ENCODE measurements at places on chromosomes 6 and 20.

GRCh38 chr6:25170640-25171039 lies 108.5 kb upstream of the CARMIL1 start:
- DNase-seq = no peak

GRCh38 chr20:23083553-23084220 lies 2.4 kb downstream of the CD93 start:
- no peak for DNase-seq

- no peak for DNase-seq
These were observed 30.2 kb downstream of the TRAM2 start for GRCh38 chr6:52546678-52547077.

DNA sequence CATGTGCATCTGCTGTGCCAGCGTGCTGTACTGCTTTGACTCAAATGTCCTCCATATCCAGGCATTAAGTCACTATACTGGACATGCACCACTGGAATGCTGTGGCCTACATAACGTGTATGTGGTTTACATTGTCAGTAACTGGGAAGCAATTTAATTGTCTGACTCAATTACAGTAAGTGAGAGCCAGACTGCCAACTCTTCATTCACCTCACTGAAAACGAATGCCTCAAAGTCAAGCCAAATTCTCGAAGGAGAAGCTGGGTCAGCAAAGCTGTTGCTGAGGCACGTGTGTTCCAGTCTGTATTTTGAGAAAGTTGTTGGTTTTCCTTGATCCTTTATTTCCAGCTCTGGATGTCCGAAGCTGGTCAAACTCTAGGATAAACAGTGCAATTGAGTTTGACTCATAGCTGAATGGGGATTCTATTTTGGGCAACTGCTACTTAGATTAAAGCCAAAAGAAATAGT lies 534.3 kb downstream of the COL12A1 start:
- DNase-seq = no peak

- no peak for DNase-seq
These were observed 784.2 kb downstream of the KIF16B start for GRCh38 chr20:15789079-15789478.

DNA sequence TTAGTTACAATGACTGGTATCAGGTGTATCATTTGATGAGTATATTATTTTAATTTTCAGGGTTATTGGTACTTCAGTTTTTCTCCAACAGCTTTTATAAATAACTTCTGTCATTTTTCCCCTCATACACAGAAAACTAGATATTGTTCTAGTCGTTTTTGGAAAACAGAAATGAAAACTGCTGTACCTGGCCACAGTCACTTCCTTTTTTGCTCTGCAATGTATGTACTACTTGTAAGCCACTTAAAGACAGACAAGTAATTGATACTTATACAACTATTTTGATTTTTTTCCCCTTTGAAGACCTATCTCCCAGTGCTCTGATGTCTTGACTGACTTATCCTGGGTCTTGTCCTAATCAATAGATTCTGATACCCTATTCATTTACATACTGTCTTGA lies 218.6 kb upstream of the RUNX2 start:
- DNase-seq = no peak

- peak; percentile 59 for DNase-seq
These were observed 51.3 kb downstream of the AKAP12 start for GRCh38 chr6:151290877-151291721.

- DNase-seq = no peak
These were observed 18.9 kb downstream of the ENTPD6 start for GRCh38 chr20:25214426-25214790.

- DNase-seq = no peak
These were observed 101.6 kb upstream of the CD93 start for GRCh38 chr20:23187751-23188150.

DNA sequence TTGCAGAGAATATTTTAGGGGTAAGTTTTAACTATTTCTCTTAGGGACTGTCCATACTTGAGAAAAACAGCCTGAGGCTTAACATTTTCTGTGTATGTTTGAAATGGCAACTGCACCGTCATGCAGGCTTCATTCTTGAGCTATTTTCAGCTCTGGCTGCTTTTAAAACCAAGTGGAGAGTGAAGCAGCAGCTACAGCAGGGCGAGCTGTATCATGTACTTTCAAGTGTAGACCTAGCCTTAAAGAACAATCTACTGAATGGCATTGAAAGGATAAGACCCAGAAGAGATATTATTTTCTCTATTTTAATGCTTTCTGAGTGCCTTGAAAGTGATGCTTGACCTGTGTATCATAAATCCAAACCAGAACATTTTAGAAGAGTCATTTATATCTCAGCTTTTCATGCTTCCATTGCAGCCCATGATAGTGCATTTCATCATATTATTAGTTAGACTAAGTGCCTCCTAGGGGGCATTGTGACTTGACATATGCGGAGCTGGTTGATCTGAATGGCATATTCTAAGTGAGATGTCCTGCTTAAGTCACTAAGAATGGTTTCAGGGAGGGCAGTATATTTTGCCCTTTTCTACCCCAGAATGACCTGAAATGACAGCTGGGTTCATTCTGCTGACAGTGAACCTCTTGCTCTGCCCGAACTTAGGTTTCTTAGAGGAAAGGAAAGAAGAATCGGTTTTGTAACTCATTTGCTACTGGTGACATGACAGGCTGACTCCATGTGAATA lies 85.3 kb downstream of the NKAIN2 start:
- DNase-seq = no peak

DNA sequence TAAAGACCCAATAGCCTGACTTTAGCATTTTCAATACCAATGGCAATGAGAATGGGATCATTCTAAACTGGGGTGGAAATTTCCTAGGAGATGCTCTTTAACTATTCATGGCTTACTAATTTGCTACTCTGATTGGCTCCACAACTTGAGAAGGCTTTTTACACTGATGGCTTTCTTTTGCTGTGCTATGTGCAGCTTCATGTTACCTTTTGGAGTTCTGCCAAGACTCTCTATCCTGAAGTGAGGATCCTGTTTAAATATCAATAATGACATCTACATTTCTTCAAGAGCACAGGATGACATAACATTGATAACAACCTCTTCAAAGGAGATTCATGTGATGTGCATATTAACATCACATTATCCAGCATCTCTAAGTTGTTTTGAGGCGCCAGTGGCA lies 43.4 kb upstream of the SIRPG start:
- no peak for DNase-seq

GRCh38 chr6:148513145-148514071 lies 170.8 kb downstream of the SASH1 start:
- DNase-seq = no peak

- DNase-seq = peak; percentile 82
These were observed 458 bp upstream of the ARMC12 start for GRCh38 chr6:35736253-35736894.

DNA sequence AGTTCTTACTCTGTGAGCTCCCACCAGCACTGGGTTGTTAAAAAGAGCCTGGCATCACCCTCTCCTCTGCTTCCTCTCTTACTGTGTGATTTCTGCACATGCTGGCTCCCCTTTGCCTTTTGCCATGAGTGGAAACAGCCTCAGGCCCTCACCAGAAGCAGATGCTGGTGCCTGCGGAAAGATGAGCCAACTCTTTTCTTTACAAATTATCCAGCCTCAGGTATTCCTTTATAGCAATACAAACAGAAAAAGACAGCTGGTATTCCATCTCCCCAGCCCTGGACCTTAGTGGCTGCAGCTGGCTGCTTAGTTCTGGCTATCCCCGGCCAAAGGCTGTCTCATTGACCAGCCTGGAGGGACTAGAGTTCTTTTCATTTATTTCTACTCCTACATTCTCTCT lies 129.1 kb downstream of the IMPG1 start:
- DNase-seq = no peak

- DNase-seq = no peak
These were observed 1.6 kb upstream of the EYA2 start for GRCh38 chr20:46893051-46893450.

GRCh38 chr6:97128507-97128906 lies 154.5 kb downstream of the MMS22L start:
- DNase-seq = no peak

DNA sequence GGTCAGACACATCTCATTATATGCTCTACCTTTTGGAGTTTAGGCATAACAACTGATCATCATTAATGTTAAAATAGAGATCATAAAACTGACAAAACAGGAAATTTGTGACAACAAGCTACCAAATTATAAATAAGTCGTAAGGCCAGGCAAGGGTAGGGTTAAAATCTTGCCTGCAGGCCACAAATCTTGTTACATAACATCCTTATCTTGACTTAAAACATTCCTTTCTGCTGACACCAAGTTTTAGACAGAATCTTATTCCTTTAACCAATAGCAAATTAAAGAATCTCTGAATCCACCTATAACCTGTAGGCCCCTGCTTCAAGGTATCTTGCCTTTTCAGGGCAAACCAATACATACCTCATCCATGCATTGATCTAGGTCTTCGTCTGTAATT lies 32.5 kb upstream of the NKAIN2 start:
- DNase-seq = no peak

- DNase-seq = no peak
These were observed 449.4 kb upstream of the CHD6 start for GRCh38 chr20:42067596-42067995.

- no peak for DNase-seq
These were observed 218.2 kb downstream of the OTOR start for GRCh38 chr20:16966276-16966880.

DNA sequence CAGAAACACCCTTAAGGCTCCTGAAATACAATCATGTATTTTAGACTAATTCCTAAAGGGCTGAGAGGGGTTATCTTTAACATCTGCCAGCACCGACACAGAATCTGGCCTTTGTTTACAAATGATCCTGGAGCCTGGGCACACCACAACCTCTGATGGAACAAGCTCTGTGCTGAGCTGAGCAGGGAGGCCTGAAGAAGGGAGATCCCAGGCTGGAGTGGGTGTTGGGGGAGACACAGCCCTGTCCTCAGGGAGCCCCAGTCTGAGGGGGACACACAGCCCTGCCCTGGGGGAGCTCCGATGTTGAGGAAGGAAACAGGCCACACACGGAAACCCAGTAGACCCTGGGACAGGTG lies 130.5 kb downstream of the VEGFA start:
- DNase-seq = no peak

DNA sequence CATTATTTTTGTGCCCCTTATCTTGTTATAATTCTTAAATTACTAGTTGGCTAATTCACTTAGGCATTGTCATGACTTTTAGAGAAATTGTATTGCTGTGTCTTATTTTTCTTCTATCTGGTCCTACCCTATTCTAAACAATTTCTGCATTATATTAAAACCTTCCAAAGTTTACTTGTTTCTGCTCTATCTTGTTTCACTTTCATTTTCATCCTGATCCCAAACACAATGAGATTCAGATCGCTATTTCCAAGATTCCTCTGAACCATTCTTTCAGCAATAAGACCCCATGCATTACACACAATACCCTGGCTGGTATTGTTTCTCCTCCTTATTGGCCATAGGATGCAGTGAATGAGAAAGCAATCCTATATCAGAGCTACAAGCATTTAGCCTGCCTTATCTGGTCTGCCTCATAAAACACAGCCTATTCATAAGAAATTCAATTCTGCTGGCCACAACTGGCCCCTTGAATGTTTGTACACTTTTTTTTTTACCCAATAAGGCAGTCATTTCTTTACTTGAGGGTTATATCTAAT lies 69.9 kb upstream of the POU3F2 start:
- DNase-seq = no peak

DNA sequence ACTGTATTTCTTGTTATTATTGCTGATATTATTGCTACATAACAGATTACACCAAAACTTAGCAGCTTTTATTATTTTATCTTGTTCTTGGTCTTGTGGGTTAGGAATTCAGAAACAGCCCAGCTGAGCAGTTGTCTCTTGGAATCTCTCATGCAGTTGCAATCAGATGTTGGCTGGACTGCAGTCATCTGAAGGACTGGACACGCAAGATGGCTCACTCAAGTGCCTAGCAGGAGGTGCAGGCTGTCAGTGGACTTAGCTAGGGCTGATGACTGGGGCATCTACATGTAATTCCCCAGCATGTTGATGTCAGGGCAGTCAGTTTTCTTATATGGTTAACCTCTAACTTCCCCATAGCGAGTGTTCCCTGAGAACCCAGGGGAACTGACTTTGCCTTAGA lies 128.6 kb upstream of the PLCB4 start:
- DNase-seq = no peak

GRCh38 chr6:100112855-100113508 lies 119.0 kb upstream of the MCHR2 start:
- no peak for DNase-seq

DNA sequence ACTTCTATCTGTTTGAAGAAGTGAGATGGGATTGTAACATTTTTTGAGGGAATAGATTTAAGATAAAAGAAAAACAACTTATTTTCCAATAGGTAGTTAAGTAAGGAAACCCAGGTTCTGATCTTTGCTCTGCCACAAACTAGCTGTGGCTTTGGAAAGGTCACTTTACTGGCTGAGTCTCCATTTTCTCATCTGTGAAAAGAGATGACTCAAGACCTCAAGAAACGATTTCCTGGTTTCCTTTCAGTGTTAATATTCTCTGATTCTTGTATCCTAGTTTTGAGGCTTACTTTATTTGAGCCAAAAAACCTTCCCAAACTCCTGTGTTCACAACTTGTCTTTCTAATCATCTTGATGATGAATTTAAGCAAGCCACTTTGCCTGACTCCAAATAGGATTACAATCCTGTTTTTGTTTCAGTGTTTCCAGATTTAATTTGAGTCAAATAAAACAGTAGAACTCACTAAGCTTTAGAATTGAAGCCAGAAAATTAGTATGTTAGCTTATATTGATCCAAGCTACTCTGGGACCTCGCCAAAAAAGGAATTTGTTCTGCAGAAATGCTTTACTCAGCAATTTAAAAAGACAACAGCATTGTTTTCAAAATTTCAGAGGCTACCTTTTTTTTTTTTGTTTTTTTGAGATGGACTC lies 51.1 kb downstream of the ENPP1 start:
- no peak for DNase-seq

- no peak for DNase-seq
These were observed 88.8 kb upstream of the SIRPA start for GRCh38 chr20:1806456-1806855.

DNA sequence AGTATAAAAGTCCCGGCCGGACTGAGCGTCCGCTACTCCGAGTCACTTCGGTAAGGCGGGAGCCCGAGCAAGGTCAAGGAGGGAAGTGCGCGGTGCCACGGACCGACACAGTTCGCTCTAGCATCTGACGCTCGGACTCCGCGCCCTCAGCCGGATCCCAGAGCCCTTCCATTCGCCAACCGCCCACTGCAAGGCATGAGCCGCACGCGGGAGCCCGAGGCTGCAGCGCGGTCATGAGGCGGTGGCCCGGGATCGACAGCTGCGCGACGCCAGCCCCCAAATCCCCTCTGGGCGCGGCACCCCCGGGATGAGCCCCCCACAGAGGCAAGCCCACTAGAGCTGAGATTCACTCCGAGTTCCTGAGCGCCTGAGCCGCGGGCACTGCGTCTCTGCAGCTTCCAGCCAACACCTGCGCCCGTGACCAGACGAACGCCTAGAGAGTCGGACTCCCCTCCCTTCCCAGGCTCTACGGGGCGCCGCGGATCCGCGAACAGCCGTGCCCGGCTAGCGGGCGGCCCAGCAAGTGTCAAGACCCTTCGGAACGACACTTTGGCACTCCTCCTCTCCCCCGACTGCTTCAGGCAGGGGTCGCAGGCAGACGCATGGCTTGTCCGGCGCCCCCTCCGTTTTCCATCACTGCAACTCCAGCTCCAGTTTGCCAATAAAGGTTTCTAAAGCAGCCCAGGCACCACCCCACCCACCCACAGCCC lies 725 bp upstream of the ISM1 start:
- DNase-seq = peak; percentile 86

GRCh38 chr6:89554106-89554505 lies 84.4 kb downstream of the LYRM2 start:
- no peak for DNase-seq

All from retina (tissue), 1 donor.